Activated naive CD4-positive, alpha-beta T cell (primary cell): ENCODE measurements at places on chromosomes 12 and 14.

- no peak for DNase-seq
These were observed 111.9 kb downstream of the NTS start for GRCh38 chr12:85985996-85986395.

- DNase-seq: no peak
These were observed 1.1 kb upstream of the ATXN2 start for GRCh38 chr12:111600205-111600642.

- DNase-seq: no peak
These were observed 11.2 kb upstream of the PHETA1 start for GRCh38 chr12:111379942-111380554.

- no peak for DNase-seq
These were observed 974 bp downstream of the BTBD7 start for GRCh38 chr14:93331728-93332396.

GRCh38 chr14:32414808-32415255 lies 85.7 kb downstream of the AKAP6 start:
- no peak for DNase-seq

DNA sequence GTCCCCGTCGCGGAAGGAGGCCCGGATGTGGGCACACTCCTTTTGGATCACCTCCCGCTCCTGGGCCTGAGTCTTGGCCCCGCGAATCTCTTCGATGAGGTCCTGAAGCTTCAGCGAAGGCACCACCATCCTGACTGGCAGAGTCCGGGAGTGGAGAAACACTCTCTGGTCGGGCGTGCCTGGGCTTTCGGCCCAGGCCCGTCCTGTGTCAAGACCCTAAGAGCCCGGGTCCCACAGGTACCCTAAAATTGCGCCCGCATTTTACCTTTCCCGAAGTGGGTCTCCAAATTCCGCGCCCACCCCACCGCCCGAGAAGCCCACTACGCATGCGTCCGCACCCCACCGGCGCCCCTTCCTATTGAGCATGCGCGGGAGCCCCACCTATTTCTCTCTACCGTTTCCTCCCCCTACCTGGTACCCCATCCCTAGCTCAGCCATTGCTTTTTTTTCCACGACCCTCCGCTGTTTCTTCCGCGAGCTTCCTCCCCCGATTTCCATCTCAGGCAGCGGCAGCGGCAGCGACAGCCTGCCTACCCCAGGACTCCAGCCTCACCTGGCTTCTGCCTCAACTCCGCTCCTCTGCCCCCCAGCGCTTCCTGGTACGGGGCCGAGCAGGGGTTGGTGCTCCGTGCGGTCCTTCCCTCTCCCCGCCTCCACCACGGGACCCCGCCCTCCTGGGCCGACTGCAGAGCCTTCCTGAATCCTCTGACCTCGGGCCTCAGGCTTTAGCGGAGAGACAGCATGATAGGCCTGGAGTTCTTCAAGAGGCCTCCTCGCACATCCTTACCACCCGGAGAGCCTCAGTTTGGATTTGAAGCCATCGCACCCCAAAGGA lies at the start of gene AP1G2:
Gene AP1G2 (minus strand): TSS at position 606 of the 835 bp plus-strand sequence. CDS start 477 bp downstream, at position 129.
- peak; percentile 68 for DNase-seq

DNA sequence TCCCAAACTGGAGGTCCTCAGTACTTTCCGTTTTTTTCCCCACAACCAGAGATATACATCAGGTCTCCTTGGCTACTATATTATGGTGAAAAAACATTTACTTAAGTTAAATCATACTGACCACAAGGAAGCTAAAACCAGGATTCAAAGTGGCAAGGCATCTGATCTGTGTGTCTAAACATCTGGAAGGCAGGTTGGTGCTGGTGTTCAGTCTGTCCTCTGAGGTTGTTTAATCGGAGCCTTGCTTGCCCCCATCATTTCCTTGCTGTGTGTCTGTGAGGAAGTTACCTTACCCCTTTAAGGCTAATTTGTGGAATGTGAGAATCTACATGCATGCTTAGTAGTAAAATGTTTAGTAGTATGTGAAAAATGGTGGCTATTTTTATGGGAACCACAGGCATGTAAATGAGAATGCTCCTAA lies 75.6 kb downstream of the GALNT4 start:
- no peak for DNase-seq

- DNase-seq: no peak
These were observed 12.2 kb upstream of the SPTB start for GRCh38 chr14:64891839-64892375.

GRCh38 chr14:35752380-35752779 lies 56.7 kb downstream of the RALGAPA1 start:
- no peak for DNase-seq

DNA sequence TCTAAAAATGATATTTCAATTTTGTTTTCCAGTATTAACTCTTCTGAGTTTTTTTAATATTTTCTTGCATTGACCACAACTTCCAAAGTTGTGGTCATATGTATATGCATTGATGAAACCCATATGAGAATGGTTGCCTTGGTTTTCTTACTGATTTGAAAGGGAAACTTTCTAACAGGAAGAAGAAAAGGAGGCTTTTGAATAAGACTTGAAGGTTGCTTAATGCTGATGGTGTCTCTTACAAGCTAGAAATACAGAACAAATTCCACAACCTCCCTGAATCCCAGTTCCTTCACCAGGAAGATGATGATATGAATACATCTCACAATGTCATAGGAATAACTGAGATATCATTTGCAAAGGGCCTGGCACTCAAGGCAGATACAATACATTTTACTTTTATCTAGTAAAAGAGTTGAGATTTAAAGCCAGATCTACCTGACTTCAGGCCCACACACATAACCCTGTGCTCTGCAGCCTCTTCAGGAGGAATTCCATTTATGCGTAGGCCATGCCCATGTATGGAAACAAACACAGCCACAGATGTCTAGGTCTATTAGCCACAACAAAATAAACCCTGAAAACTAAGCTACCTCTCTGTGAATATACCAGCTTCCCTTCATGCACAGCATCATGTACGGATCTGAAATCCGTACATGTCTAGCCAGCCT lies 165.4 kb upstream of the PLEKHG7 start:
- DNase-seq: no peak

GRCh38 chr14:56580221-56580711 lies 668 bp downstream of the TMEM260 start:
- no peak for DNase-seq

- DNase-seq: no peak
These were observed 65.0 kb downstream of the CHST11 start for GRCh38 chr12:104521731-104522130.

GRCh38 chr12:7441216-7441615 lies 2.7 kb downstream of the CD163L1 start:
- DNase-seq: no peak
